ENCODE measurements at places on chromosomes 5 and 9.

GRCh38 chr9:21070906-21071305 is 6.8 kb downstream of the IFNB1 start:
- no peak for DNase-seq

DNA sequence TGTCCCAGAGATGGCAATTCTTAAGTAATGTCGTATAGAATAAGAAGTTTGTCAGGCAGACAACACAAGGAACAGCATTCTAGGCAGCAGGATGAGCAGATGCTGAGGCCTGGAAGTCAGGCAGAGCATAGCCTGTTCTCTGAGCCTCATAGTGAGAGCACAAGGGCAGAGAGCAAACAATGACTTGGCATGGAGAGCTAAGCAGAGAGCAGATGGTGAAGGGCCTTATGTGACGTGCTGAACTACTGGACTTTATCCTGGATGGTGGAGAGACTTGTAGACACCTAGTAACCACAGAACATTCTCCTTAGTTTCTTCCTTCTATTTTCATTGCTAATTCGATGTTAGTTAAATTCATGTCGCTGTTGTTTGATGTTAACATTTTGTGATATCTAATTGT is 60.1 kb downstream of the KCTD16 start:
- peak; percentile 24 for DNase-seq

- no peak for DNase-seq
Measured at GRCh38 chr5:113574417-113574816, 60.9 kb downstream of the YTHDC2 start.

DNA sequence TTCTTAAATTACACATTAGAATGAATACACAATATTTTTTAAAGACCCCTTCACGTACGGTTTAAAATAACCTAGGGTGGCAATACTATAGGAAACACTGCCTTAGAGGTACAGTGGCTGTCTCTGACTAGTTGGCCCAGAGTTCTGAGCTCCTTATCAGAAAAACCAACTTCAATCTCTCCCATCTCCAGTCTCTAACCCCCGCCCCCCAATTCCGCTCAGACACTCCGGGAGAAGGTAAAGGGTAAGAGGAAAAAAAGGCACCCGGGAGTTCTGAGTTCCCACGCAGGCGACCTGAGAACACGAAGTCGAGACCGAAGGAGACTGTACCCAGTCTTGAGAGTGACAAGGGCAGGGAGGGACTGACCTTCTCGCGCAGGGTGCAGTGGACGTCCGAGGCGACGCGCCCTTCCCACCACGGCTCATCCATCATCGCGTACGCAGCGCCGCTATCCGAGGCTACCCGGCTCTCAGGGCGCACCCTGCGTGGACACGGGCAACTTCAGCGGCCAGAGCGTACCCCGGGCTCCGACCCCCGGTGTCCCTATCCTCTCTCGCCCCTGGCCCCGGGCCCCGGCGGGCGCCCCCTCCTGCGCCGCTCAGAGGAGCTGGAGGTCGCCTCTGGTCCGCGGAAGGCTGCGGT is 752 bp downstream of the CCNJL start:
- peak; percentile 56 for DNase-seq

DNA sequence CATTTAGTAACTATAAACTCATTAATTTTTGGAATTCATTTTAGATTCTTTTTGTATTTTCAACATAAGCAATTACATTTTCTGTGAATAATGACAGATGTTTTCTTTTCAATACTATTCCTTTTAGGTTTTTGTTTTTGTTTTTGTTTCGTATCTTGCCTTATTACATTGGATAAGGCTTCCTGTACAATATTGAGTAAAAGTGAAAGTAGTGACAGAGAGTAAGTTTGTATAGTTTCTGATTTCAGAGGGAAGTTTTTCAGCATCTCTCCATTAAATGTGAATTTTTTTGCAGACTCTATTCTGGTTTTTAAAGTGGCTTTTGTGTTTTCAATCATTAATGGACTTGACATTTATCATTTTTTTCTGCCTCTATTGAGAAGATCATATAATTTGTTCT is 12.8 kb upstream of the CAMK4 start:
- no peak for DNase-seq

- peak; percentile 41 for DNase-seq
Measured at GRCh38 chr5:51380603-51381207, 2.5 kb upstream of the ISL1 start.

DNA sequence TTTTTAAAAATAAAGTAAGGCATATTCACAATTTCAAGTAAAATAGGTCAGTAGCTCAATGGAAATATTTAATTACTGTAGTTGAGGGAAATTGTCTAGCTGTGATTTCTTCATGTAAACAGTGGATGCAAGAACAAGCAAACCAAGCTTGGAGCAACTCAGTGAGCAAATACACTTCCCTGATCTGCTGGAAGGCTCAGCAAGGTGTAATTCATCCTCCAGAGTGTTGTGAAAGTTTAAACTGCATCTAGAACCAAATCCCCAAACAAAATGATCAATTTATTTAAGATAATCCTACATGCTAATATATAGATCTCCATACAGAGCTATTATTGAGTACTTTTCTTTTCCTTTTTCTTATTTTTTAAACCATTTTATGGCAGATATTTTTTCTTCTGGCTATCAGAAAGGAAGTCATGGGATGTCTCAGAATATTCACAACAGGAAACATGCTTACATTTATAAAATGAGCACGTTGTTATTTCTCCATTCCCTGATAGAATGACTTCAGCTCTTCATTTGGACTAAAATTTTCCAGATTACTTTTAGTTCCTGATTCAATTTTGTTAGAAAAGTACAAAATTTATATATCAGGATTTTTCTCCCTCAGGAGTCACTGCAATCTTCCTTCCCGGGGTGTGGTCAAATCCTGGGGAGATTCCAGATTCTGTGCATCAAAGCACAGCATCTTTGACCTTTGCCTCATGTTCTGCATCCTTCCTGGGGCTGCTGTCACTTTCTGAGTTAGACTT is 219.2 kb upstream of the ELL2 start:
- DNase-seq = no peak

GRCh38 chr5:28743025-28743715 is 1704.8 kb upstream of the CDH9 start:
- peak; percentile 2 for DNase-seq

GRCh38 chr5:158819840-158820620 is 279.7 kb downstream of the EBF1 start:
- no peak for DNase-seq

DNA sequence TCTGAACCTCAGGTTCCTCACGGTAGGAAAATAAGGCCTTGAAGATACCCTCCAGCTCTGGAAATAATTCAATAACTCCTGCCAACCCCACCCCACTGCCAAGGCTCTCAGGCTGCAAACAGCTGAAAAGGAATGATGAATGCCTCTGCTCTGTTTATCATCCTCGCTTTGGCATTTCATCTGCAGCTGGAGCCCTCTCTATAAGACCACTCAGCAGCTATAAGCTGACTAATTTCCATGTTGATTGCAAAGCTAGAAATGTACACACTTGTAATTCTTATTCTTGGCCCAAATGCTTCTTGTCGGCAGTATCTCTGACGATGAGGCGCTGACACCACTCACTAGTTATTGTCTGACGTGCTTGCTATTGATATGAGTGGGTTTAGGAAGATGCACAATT is 408.4 kb upstream of the NMUR2 start:
- DNase-seq = no peak

GRCh38 chr5:74372502-74373064 is 267.9 kb downstream of the ENC1 start:
- no peak for DNase-seq

DNA sequence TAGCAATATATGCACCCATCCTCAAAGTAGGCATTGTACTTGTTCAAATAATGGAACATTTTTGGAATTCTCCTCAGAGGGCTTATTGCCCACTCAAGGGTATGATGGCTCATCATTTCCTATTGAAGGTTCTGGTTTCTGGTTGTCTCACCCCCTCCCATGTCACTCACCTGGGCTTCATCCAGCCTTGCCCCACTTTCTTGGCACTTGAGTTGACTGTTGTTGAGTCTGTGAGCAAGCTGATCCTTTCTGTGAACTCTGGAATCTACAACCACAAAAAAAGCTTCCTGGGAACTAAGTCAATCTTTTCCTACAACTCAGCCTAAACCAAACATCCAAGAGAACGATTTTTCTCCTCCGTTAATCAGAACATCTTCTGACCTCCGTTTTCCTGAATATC is 73.9 kb upstream of the ANKH start:
- no peak for DNase-seq

All from stomach (tissue), 19 donors.